NCI-H748 treated with DMSO at 0.1 percent for 48 hours (cell line): ENCODE measurements at places on chromosomes 12 and 14.

DNA sequence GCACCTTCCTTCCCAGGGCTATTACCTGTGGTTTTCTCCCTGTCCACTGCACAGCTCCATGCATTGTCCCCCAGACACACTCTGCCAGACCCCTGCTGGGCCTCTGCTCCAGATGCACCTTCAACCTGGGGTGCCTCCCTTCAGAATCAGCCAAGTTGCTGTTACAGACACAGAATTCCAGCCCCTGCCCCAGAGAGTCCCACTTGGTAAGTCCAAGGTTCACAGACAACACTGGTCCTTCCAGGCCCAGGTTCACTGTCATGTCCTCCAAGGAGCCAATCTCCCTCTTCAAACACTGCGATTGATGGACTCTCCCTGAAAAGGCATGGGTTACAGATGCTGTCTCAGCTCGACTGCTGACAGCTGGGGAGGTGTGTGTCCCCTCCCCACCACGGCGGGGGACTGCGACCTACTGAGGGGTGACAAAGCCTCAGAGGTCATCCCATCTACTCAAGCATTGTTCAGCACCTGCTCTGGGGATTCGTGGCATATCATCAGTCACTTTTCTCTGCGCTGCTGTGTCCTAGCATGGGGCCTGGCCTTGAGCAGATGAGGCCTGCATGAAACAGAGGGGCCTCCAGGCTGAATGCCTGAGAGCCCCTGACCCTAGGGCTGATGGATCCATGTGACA lies 24.3 kb downstream of the CALM1 start:
- DNase-seq, result no peak

GRCh38 chr12:76265424-76266180 lies 82.6 kb downstream of the BBS10 start:
- DNase-seq, result no peak

- no peak for DNase-seq
These were observed 51.6 kb downstream of the PLEKHG3 start for GRCh38 chr14:64755781-64756221.

- DNase-seq, result peak; percentile 90
These were observed 489.8 kb upstream of the FLRT2 start for GRCh38 chr14:85040046-85040685.

GRCh38 chr14:51917193-51917592 lies 56.8 kb downstream of the GNG2 start:
- no peak for DNase-seq

DNA sequence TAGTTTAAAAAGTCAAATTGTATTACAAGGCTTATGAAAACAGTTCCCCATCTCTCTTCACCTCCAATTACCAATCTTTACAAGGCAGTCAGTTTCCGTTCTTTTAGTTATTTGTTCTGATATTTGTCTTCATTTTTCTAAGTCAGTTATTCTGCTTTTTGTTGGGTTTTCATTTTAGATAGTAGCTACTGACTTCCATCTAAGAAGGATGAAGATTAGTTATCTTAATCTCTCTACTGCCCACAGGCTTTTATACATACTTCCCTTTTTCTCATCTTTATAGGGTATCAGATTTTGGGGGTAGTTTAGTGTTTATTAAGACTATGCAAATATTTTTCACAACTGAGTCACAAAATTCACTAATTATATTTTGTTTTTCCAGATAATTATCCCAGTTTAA lies 38.4 kb downstream of the FRS2 start:
- no peak for DNase-seq

- DNase-seq, result no peak
These were observed 4.2 kb downstream of the GSTZ1 start for GRCh38 chr14:77324816-77325745.

DNA sequence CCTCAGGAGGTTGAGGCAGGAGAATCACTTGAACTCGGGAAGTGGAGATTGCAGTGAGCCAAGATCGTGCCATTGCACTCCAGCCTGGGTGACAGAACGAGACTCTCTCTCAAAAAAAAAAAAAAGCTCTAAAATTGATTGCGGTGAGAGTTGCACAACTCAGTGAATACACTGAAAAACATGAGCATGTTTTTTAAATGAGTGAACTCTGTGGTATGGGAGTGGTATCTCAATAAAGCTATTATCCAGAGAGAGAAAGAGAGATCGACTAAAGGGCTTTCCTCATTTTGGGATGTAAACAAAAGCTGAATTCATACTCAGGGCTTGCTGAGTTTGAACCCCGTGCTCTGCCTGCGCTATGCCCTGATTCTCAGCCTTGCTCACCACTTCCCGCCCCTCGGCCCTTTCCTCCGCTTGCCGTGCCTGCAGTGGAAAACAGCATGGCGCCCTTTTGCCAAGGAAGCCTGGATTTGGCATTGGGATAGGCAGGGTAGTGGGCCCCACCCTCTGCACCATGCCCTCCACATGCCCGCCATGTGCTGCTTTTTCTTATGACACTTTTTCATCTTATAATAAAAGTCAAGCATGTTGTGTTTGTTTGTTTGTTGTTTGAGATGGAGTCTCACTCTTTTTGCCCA lies 102.5 kb downstream of the LGMN start:
- no peak for DNase-seq

DNA sequence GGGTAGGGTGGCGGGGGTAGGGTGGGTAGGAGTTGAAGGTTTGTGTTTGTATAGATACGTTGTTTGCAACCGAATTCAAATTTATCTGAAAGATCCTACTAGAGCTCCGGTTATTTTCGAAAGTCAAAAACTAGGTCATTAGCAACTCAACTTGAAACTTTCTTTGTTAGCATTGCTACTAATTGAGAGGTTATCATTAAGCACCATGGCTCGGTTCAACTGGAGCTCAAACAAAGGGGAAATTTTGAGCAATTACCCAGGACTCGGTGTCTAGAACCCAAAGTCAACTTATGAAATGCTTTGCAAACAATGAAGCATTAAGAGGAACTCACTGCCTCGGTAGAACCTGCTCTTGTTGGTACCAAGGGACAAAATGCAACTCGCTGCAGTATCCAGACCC lies 207.7 kb downstream of the BCAT1 start:
- no peak for DNase-seq

- no peak for DNase-seq
These were observed 273.1 kb upstream of the RTL1 start for GRCh38 chr14:101176535-101177205.

DNA sequence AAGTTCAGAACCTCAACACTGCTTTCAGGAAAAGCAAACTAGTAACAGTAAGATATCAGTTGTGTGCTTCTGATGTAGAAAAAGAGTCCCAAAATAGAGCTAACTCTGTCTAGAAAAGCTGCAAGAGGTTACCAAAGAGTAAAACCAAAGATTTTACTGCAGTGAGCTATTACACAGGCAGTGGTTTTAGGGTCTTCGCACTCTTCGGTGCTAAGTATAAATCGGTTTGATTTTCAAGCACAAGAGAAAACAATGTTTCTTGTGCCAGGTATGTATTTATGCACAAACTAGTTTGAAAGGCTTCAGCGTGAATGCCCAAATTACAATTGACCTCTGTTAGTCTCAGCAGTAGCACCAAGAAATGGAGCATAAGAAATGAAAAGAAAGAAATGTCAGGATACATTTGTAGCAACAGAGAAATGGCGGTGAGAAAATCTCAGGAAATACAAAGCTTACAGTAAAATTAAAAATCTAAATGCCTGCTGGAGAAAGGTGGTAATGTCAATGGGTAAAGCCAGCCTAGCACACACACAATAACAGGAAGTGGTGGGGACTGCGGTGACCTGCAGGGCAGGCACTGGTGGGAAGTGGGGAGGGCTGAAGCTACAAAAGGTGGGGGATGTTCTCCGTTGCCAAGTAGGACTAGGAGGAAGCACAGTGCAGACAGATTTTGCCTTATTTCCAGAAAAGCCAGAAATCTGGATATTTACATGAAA lies 18.0 kb upstream of the DYRK2 start:
- DNase-seq, result peak; percentile 11

DNA sequence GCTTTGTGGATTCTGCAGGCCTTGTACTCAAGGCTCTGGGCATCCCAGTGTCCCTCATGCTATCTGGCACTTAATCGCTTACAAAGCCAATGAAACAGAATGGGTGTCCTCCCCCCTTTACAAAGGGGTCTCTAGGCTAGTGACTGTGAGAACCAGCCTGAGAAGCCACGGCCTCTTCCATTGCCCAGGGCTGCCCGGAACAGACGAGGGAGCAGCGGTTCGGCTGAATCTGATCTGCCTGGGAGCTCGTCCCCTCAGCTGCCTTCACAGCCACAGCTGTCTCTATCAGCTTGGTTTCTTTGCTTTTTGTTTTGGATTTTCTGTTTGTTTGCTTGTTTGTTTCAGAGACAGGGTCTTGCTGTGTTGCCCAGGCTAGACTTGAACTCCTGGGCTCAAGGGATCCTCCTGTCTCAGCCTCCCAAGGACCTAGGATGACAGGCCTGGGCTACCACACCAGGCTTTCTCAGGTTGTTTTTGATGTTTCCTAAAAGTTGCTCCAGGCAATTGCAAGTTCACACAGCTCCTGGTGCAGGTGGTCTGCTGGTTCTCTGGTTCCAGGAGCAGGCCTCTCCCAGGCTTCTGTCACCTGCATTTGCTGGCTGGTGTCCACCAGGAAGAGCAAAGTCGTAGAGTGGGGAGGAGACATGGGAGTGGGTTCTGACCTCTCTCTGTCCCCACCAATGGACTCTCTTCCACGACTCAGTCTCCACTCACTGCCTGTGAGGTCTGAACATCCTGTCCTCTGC lies 10.9 kb upstream of the RIN3 start:
- DNase-seq, result no peak

GRCh38 chr14:70748422-70748821 lies 60.9 kb downstream of the MAP3K9 start:
- DNase-seq, result no peak

DNA sequence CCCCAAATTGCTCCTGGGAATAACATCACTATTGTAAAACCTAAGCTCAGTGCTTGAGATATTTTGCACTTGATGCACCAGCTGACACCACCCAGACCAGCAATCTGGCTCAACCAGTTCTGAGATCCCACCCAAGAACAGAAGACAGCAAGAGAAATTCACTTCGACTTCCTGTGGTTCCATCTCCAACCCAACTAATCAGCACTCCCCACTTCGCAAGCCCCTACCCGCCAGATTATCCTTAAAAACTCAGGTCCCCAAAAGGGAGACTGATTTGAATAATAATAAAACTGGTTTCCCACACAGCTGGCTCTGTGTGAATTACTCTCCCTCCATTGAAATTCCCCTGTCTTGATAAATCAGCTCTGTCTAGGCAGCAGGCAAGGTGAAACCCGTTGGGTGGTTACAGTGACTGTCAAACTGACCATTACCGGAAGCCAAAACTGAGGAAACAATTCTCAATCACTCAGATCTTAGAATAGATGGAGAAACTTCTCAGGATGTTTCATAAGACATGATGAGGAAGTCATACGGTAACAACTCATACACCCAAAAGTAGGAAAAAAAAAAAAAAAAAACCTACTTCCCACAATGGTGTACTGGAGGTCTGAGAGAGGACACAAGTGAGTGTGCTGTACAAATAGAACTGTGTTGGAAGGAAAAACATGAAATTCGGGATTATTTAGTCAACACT lies 92.4 kb downstream of the TMTC1 start:
- DNase-seq, result no peak

- DNase-seq, result no peak
These were observed 42.2 kb upstream of the GCH1 start for GRCh38 chr14:54944737-54945391.

DNA sequence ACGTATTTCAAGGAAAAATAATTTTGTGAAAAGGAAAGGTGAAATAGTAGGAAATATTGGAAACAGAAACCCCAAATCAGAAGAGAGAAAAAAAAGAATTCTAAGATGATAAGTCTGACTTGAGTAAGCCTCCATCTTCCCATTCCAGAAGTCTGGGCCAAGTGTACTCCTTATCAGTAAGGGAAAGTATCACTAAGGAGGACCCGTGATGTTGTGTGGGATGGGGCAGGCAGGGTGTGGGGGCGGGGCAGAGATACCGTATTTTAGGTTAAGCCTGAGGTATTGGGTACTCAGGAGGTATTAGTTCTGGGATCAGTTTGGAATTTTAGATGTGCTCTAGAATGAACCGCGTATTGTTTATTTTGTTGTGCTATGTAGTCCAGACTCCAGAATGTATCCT lies 33.8 kb upstream of the PSMA6 start:
- DNase-seq, result no peak

GRCh38 chr14:32821964-32822653 lies 116.6 kb upstream of the NPAS3 start:
- DNase-seq, result no peak

DNA sequence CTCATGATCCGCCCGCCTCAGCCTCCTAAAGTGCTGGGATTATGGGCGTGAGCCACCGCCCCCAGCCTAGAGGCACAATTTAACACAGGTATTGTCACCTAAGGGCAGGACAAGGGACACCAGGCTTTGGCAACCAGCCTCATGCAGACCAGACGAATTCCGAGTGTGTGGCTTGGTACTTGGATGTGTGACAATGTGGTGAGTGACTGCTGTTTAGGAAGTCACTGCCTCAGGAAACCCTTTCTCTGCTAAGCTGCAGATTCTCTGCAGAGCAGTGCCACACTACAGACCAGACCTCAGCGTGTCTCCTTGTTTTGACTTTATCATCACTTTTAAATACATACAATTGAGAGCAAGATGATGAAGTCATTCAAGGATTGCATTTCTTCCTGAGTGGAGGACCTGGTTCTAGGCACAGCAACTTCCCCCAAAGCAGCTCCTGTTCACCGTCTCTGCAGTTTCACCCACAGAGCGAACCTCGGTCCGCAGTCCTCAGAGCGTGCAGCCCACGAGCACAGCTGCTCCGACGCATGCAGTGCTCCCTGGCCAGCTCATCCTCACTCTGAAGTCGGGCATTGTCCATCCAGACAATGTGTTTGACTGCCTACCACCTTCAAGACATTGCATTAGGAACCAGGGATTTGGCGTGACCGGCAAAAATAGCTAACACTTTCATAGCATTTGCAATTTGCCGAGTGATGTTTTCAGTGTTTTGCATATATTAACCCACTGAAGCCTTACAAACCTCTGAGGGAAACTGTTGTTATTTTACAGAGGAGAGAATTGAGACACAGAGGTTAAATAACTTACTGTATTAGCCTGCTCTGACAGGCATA lies 235.2 kb downstream of the CHST11 start:
- DNase-seq, result no peak

DNA sequence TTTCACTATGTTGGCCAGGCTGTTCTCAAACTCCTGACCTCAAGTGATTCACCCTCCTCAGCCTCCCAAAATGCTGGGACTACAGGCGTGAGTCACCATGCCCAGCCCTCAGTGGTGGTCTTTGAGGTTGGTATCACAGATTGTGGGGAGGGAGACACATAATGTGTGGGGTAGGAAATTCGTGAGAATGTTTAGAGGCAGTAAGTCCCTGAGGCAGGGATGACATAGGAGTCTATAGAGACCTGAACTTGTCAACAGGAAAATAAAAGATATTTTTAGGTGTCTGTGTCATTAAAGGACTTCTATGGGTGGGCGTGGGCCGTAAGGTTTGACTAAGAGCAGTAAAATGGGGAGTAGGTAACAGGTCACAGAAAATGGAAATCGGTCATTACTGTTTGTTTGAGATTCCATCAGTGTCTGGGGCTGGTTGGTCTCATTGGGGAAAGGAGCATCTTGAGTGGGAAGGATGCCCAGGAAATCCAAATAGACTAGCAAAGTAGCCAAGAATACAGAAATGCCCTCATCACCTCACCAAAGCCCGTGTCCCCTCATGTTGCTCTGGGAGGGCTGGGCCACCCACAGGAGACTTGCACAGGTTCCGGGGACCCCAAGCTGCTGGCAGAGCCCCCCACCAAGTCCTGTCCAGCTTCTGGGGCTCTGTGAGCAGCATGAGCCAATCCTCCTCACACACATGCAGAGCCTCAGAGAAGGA lies 63.6 kb upstream of the BCL2L14 start:
- DNase-seq, result no peak
